ENCODE measurements at places on chromosomes 11 and 22.

DNA sequence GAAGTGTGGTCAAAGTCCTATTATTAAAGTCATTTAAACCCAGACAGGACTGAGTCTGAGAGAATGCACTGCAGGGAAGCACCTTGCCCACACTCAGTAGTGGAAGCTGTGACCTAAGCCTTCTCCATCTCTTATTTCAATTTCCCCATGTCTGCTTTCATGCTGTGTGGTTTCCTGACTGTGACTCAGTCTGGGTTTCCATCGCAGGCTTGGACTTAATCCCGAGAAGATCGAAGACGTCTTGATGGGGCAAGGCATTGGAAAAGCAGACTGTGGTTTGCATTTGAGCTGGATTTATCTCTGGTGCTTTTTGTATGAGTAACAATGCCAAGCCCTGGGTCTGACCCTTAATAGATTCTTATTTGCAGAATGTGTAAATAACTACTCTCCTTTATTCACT is 238.9 kb downstream of the NTM start:
- DNase-seq, result no peak

DNA sequence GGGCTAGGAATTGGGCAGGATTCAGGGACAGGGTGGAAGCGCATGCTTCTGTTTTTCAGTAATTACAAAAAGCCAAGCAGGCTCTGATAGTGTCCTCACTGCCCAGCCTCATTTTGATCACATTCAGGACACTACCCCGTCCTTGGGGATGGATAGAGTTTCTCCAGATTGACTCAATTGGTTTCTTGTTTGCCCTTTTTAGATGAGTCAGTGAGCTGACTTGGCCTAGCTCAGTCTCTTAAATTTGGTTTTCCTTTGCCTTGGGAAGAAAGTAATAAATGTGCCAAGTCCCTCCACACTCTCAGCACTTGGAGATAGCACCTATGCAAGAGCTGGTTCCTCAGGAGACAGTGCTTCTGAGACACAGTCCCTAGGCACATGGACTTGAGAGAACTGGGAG is 25.5 kb downstream of the DKK3 start:
- no peak for DNase-seq

DNA sequence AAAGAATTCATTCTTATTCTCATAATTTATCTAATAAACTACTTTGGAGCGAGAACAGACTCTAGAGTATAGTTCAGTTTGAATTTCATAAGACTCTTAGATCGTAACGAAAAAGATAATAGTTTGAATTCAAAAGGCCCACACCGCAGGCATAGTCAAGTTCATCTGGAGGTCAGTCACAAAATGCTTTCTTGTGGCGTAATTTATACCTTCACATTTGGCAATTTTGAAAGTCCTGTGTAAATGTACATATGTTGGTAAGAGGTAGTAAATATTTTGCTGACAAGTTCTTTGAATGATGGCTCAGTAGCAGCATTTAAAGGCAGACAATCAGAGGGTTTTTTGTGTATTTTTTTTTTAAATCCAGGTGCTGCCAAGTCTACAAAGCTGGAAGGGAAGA is 88.1 kb downstream of the TEAD1 start:
- no peak for DNase-seq

DNA sequence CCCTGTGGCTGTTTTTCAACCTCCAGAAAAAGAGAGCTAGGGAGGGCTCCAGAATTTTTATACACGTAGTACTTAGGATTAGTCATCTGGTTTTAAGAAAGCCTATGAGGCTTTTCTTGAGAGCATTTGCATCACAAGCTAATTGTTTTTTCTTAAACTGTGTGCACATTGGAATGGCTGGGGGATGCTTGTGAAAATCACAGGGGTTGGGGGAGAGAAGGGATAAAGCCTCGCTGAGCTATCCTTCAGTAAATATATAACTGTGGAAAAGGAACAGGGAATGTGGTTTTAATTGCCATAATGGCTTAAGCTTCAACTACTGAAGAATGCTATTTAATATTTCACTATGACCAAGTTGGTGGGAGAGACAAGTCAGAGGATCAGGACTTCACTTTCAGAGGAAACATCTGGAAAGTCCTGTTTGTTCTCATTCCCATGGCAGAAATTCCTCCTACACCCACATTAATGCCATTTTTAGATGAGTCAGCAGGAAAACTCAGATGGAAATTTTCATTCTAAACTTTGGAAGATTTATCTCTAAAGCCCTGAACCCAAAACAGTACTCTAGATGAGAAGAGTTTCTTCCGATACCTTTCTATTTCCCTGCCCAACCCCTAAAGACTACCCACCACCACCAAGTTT is 591.3 kb downstream of the LRRC4C start:
- no peak for DNase-seq

DNA sequence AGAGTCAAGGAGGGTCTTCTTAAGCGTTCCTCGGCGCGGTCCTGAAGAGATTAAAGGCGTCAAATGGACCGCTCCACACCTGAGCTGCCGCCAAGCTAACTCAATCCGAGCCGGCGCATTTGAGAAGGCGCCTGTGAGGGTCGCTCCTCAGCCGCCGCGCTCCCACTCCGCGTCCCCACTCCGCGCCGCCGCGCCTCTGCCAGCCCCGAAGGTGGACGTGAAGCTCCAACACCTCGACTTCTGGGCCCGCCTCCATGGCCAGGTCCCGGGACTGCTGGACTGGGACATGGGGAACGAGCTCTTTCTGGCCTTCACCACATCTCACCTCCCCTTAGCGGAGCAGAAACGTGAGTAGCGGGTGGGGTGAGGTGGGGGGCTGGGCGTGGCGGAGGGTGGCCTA is at the start of gene FOXR1:
FOXR1 (plus strand) TSS at position 116 of the 400 bp plus-strand sequence; CDS start at position 287, 171 bp downstream.
- no peak for DNase-seq

GRCh38 chr11:28666632-28667031 is 558.4 kb downstream of the METTL15 start:
- DNase-seq, result no peak

DNA sequence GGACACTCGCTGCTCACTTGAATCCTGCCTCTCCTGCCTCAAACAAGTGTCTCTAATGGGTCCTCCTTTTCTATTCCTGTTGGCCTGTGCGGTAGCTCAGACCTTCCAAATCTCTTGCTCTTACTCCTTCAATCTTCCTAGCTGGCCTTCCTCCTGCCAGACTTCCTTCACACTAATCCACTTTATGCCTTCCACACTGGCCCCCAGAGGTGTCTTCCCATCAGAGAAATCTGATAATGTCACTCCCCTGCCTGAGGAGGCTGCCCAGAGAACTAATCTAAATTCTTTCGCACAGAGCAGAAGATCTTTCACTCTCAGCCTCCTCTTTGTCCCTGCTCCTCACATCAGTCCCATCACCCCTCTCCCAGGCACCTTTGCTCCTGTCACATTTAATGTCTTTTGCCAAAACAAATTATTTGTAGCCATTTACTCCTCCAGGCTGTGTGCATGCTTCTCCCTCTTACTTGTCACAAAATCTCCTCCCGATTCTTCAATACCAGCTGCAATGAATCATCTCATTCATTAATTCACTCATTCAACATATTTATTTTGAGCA is 175.7 kb downstream of the MAML2 start:
- DNase-seq, result no peak

- DNase-seq, result no peak
Measured at GRCh38 chr22:33515795-33516194, 404.5 kb downstream of the LARGE1 start.
